Stimulated activated naive CD8-positive, alpha-beta T cell treated with anti-CD3 and anti-CD28 coated beads, Interleukin-15, Interleukin-2, amounts not matched to agents 100 U/mL and 50 U/mL, for 24 hours (primary cell): ENCODE measurements at places on chromosomes 2 and 18.

DNA sequence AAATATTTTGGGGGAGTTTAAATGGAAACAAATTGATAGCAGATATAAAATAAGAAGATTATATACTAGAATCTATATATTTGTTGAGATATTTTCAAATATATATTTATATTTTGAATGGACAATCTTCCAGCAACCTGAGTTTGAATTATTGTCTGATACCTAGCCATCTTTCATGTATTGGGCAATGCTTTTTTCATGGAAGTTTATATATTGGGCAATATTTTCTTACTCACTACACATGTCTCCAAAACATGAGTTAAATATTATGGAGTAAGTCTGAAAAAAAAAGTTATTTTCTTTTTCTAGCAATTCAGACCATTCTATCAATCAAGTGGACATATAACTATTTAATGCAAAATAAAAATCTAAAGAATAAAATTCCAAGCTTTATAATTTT is 295.2 kb downstream of the NYAP2 start:
- no peak for DNase-seq

- no peak for DNase-seq
Measured at GRCh38 chr2:26658691-26659346, 17.7 kb upstream of the CIB4 start.

- no peak for DNase-seq
Measured at GRCh38 chr2:235027558-235028214, 75.9 kb downstream of the SH3BP4 start.

DNA sequence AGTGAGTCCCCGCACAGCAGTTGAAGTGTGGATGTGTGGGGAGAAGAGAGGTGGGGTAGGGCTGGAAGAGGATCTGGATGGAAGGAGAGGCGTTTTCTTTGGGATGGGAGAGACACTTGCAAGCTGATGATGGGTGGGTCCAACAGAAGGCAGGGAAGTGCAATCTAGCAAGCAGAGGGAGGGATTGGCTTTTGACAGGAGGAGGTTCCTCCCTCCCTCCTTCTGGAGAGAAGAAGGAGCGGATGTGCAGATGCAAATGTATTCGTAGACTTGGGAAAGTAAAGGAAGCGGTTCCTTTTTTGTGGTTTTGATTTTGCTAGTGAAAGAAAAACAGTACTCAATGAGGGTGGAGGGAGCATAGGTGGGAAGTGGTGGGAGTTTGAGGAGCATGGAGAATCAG is 48.9 kb downstream of the LAMA3 start:
- DNase-seq = no peak
